Lower lobe of right lung (tissue), 2 donors: ENCODE measurements at places on chromosomes 6 and 20. TPM values are rescaled to one million over a fixed set of nuclear protein-coding genes. Genes with fewer than 3 reads are reported as not detected.

HSPA1L gene
- 2.5 TPM for total RNA-seq

DAAM2 gene
- 29.0 TPM for total RNA-seq

LRRC73 gene
- 1.6 TPM for total RNA-seq

CD40 gene
- 35.7 TPM for total RNA-seq

ZBP1 gene
- total RNA-seq, result 5.8 TPM

ACTL10 gene
- total RNA-seq, result 1.3 TPM

GFRAL gene
- total RNA-seq, result not detected

CFB gene
- total RNA-seq, result 85.6 TPM

NR2E1 gene
- total RNA-seq, result not detected

BAK1 gene
- total RNA-seq, result 22.3 TPM

SLC22A16 gene
- 0.80 TPM for total RNA-seq

CAGE1 gene
- not detected for total RNA-seq

AIG1 gene
- total RNA-seq, result 29.6 TPM

MYO6 gene
- total RNA-seq, result 62.7 TPM

RBBP9 gene
- 15.3 TPM for total RNA-seq

PRL gene
- total RNA-seq, result not detected

TXLNB gene
- 1.1 TPM for total RNA-seq

OR2B6 gene
- total RNA-seq, result not detected

RIPOR3 gene
- total RNA-seq, result 11.0 TPM

SNAI1 gene
- 1.9 TPM for total RNA-seq

DDX43 gene
- total RNA-seq, result 1.9 TPM
